ENCODE measurements at places on chromosomes 3 and 15.
A peak's percentile ranks its signal among the peaks of the same experiment; 100 is the strongest.

DNA sequence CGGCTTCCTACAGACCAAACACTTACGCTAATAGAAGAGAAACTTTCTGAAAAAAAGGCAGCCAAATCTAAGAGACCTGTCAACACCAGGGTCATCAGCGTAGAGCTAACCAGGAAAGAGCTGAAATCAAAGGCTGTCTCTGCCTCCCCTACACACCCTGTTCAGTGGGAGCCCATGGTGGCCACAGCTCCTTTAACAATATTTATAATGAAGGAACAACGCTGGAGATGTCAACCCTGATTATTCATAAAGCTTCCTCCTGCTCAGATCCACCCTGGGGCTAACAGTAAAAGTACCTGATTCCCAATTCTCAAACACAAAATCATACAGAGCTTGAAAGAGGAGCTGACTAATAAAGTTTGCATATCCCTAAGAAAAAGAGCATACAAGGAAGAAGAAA lies 133.7 kb downstream of the ANXA2 start:
- DNase-seq: no peak

DNA sequence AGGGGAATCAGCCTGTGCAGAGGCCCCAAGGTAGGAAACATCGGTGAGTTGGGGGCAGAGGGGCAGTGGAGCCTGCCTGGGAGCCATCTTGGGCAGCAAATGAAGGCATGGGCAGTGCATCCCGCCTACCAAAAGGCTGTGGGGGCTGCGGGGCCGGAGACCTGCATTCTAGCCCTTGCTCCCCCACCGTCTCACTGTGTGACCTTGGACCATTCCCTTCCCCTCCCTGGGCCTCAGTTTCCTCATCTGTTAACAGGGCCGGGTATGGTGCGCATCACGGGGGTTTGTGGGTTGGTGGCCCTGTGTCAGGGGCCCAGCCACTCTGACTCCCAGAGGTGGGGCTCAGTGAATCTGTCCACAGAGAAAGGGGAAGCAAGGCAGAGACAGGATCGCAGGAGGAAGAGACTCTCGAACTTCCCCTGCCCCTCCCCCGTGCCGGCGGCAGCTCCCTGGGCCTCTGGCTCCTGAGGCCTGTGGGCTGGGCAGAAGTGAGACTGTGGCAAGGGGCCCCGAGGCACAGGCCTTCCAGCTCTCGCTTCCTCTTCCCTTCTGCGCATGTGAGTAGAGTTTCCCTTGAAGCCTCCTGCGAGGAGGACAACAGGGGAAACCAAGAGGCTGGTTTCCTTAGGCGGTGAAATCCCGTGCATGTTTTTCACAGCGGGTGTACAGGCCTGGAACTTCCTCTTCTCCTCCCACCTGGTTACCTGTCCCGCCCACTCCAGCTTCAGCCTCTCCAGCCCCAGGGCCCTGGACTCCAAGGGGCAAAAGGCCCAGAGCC lies 42.9 kb downstream of the IDH2 start:
- DNase-seq: peak; percentile 48

- DNase-seq: no peak
Measured at GRCh38 chr3:77392181-77392580, 352.3 kb downstream of the ROBO2 start.

DNA sequence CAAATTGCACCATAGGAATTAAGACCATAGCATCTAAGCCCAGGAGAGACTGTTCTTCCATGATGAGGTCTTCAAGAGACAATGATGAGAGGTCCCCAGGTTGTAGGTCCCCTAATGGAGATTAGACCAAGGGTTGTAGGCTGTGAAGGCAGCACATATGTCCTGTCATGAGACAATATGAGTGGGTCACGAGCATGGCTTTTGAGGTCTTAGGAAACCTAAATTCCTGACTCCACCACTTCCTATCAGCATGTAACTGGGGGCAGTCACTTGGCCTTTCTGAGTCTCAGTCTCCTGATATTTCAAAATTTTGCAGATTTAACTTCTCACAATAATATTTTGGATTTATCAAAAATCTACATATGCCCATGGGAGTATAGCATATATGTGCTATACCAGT lies 31.3 kb downstream of the STAC start:
- no peak for DNase-seq

DNA sequence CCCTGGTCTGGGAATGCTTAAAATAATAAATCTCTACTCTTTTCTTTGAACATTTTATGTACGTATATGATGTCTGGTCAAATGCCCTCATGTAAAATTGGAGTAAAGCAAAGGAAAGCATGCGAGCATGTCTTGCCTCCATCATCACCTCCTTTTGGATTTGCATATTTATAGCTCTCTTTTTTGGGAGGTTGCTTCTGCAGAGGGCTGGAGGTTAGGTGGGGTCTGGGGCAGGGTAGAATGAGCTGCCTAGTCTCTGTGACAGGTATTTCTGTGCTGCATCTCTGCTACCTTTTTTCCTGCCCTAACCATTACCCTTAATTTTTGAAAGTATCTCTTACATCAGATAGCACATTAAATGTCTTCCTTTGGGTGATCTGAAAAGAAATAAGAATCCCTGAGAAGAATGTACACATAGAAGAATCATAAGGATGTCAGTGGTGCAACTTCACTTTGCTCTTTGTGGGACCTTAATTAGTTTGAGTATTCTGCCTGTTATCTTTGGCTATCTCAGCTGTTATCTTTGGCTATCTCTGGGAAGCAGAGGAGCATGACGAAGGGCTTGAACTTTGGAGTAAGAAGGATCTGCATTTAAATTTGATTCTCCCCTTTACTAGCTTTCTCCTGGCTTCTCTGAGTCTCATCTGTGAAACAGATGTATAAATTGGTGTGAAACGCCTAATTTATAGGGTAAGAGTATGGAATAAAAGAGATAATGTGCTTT lies 40.2 kb downstream of the PPM1L start:
- DNase-seq: no peak

DNA sequence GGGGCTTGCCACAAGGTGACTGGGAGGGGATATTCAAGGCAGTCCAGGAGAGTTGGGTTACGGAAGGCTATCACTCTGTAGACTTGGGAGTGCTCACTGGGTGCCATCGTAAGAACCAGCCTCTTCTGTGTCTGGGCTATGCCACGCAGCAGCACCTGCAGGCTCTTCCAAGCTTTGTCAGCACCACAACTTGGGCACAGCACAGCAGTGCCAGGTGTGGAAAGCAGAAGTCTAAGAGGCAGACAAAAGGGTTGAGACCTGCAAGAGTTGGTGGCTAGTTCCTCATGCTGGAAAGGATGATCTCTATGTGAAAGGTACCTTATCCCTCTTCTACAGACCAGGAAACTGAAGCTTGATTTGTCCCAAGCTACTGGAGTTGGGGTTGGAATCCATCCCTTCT lies 15.8 kb downstream of the CX3CR1 start:
- DNase-seq: no peak

DNA sequence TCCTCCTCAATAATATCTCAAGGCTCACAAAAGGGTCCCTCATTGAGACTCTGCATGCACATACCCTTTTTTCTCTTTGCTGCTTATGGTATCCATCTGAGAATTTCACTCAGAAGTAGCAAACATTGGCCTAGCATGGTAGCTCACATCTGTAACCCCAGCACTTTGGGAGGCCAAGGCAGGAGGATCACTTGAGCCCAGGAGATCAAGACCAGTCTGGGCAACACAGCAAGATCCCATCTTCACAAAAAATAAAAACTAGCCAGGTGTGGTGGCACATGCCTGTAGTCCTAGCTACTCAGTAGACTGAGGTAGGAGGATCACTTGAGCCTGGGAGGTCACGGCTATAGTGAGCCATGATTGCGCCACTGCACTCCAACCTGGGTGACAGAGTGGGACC lies 11.7 kb downstream of the LRIG1 start:
- DNase-seq: no peak

- DNase-seq: no peak
Measured at GRCh38 chr15:73885954-73886700, 12.8 kb downstream of the TBC1D21 start.

GRCh38 chr3:54223063-54223462 lies 100.7 kb downstream of the CACNA2D3 start:
- DNase-seq: no peak

Data from putamen (tissue), 1 donor.